ENCODE measurements at places on chromosomes 5 and 9.
A peak's percentile ranks its signal among the peaks of the same experiment; 100 is the strongest.

GRCh38 chr5:69317391-69317790, 15.2 kb downstream of the CCDC125 start:
- no peak for DNase-seq

GRCh38 chr5:156460471-156460870, 133.5 kb downstream of the SGCD start:
- no peak for DNase-seq

GRCh38 chr9:113541019-113541900, 77.7 kb downstream of the RGS3 start:
- DNase-seq = no peak

GRCh38 chr9:89426384-89426961, 71.4 kb downstream of the SEMA4D start:
- no peak for DNase-seq

- peak; percentile 37 for DNase-seq
Measured at GRCh38 chr9:137449931-137450538, 8.9 kb upstream of the ENTPD8 start.

DNA sequence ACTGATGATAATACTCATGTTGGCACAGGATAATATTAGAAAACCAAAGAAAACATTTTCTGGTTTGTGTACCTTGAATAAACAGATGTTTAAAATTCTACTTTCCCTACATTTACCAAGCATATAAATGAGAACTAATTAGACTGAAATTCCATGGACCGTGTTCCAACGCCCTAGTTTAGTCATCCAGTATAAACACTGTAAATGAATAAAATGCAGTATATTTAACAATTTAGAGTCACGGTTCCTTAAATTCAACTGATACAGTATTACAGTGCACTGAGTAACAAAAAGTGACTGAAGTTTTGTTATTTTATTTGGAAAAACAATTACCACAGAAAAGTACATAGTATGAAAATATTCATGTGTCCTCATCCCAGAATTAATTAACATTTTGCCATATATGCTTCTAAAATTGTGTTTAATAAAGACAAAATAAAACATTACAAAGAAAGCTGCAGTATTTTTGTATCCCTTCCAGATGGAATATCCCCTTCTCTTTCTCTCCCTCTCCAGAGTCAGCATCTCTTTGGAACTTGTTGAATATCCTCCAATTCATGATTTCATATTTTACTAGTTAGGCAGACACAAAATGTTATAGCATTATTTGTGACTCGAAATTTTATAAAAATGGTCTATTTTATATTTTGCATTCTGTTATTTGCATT, 112.5 kb downstream of the HMHB1 start:
- no peak for DNase-seq

DNA sequence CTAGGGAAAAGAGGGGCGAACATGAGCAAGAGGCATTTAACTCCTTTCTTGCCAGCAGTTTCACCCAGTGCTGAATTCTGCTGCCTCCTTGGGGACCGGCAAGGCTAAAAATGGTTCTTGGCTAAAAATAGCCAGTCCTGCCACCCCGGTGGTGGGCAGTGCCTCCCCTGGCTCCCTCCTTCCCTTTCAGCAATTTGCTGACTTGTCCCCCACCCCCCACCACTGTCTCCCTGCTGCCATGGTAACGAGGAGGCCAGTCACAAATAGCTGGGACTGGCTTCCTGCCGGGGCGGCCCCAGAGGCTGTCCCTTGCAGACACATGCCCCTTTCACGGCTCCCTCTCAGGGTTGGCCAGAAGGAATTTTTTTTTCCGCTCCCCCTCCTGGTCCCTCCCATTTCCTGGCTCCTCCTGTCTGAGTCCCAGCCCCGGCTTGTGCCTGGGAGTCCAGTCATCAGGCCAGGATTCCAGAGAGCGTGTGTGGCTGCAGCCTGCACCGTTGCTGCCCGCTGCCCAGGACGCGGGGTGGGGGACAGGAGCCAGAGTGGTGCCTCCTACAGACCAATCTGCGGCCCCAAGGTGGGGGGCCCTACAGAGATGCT, 130.3 kb downstream of the RGS3 start:
- DNase-seq = no peak

DNA sequence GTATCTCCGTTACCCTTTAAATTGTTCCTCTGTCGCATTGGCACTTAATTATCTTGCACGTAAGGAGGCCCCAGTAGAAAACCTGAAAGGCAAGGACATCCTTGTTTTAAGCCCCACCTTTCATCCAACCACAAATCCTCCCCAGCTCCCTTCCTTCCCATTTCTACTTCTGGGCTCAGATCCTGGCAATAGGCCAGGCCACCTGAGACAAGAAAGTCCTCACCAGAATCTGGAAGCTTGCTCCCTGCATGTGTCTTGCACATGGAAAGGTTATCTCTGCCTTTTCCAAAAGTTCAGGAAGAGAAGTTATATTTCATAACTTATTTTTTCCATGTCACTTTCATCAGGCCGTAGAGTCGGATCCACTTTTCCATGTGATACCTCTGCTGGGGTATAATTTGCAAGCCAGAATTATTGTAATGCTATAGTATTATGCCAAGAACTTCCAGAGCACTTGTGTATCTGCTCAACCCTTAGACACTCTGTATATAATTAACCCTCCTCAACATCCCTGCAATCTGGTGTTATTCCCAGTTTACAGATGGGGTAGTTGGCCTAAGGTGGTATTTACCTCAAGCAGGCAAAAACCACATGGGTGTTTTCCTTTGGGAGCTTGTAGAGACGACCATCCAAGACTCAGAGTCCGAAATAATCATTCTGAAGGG, 2.6 kb upstream of the SHB start:
- no peak for DNase-seq

GRCh38 chr5:80877592-80877991, 82.6 kb upstream of the RASGRF2 start:
- no peak for DNase-seq

DNA sequence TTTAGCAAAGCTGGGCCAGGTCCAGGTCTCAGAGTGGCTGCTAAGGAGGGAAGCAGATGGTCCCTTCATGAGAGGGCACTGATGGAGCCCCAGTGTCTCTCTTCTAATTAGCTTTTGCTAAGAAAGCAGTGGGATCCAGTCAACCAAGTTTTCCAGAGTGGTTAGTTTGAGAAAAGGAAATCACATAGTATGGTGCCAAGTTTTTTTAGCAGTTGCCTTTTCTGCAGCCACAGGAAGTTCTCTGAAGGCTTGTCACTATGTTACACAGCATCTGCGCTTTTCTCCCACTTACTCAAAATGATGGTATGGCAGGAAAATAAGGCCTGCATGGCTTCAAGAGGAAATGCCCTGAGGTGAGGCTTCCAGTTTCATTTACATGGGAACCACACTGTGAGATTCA, 331.5 kb upstream of the ZNF462 start:
- no peak for DNase-seq

- no peak for DNase-seq
Measured at GRCh38 chr5:123125962-123126732, 37.1 kb downstream of the PRDM6 start.

GRCh38 chr9:113633782-113634595, 170.5 kb downstream of the RGS3 start:
- no peak for DNase-seq

- DNase-seq = no peak
Measured at GRCh38 chr9:136225366-136225747, 20.3 kb downstream of the QSOX2 start.

DNA sequence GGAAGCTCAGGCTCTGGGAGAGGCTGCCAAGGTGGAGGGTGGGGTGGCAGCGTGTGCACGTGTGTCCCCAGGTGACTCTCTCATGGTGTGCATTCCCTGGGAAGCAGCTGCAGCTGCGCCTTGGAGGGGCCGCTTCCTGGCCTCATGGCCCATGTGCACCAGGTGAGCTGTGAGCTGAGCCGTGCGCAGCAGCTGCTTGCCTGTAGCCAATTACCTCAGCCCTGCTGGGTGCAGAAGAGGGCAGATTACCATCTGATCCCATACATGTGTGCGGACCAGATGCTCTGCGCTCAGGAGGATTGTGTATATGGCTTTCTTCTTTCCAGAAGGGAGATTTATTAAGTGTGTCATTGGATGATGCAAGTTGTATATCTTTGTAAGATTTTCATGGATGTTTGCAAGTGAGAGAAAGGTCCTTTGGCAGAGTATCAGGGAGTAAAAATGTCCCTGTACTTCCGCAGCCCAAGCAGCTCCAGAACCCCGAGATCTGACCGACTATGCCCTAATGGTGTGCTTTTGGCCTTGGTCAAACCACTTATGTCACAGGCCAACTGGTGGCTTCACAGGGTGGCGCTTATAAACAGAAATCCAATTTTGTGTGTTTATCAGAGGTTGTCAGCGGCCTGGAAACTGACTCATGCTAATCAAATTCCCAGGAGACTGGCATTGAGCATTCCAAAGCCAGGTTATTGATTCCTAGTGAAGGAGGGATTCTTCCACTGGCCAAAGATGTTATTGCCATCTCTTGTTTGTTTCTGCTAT, 229.3 kb downstream of the GOLPH3 start:
- no peak for DNase-seq

GRCh38 chr5:50655067-50655809, 11.2 kb upstream of the PARP8 start:
- DNase-seq = no peak

- no peak for DNase-seq
Measured at GRCh38 chr5:55303238-55303690, 4.2 kb downstream of the DHX29 start.

GRCh38 chr5:33936004-33936380, 194 bp upstream of the RXFP3 start:
- DNase-seq = peak; percentile 34

DNA sequence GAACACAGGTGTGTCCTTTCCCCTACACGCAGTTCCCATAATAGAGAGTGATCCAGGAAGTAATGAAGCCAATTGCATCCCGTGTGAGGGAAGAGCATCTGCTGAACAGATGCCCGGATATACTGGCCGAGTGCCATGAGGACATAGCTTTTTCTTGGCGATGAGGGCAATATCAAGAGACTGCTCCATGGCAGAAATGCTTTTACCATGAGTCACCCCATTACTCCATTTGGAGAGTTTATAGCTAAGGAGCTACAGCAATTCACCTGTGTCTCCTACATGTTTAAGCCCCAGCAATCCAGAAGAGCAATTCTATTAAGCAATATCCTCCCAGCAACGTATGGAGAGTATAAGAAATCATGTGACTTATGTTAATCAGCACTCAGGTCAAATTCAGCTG, 222.0 kb upstream of the KLF4 start:
- no peak for DNase-seq

GRCh38 chr5:3593771-3594509, 1.7 kb upstream of the IRX1 start:
- DNase-seq = no peak
